ENCODE measurements at places on chromosomes 5 and 9.

- DNase-seq: no peak
Observed at GRCh38 chr9:35748242-35748857, 678 bp downstream of the GBA2 start.

- peak; percentile 3 for DNase-seq
Observed at GRCh38 chr5:132961887-132962286, 1.5 kb downstream of the AFF4 start.

DNA sequence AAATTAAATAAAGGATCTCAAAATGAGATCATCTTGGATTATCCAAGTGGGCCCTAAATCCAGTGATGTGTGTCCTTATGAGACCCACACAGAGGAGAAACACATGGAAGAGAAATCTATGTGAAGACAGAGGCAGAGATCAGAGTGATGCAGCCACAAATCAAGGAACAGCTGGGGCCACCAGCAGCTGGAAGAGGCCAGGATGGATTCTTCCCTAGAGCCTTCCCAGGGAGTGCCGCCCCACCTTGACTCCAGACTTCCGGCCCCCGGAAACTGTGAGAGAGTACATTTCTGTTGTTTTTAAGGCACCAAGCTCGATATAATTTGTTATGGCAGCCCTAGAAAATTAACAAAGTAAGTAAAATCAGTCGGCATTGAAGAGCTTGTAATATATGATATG is 286.9 kb downstream of the FBXL7 start:
- no peak for DNase-seq

DNA sequence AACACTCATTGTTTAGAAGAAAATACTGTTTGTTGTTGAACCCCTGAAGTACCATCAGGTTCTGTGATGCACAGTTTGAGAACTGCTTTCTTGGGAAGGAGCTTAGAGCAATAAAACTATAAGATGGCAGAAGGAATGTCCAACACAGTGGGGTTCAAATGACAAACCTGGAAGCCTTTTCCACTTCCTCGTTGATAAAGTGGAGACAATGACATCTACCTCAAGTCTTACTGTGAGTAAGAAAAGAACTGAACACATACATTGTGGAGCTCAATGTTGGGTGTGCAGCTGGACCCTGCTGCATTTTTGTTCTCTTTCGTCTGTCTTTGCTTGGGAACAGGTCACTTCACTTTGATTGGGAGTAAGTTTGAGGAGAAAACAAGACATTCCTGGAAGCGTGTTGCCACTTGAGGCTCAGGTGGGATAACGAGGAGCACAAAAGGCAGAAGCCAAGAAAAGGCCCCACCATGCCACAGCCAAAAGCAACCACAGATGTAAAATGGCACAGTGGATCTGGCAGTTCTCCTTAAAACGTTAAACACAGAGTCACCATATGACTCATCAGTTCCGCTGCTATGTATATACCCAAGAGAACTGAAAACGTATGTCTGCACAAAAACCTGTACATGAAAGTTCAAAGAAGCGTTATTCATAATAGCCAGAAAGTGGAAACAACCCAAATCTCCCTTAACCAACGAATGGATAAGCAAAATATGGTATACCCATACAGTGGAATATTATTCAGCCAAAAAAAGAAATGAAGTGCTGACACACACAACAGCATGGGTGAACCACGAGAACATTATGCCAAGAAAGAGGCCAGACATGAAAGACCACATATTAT is 42.9 kb upstream of the SUB1 start:
- DNase-seq: no peak

DNA sequence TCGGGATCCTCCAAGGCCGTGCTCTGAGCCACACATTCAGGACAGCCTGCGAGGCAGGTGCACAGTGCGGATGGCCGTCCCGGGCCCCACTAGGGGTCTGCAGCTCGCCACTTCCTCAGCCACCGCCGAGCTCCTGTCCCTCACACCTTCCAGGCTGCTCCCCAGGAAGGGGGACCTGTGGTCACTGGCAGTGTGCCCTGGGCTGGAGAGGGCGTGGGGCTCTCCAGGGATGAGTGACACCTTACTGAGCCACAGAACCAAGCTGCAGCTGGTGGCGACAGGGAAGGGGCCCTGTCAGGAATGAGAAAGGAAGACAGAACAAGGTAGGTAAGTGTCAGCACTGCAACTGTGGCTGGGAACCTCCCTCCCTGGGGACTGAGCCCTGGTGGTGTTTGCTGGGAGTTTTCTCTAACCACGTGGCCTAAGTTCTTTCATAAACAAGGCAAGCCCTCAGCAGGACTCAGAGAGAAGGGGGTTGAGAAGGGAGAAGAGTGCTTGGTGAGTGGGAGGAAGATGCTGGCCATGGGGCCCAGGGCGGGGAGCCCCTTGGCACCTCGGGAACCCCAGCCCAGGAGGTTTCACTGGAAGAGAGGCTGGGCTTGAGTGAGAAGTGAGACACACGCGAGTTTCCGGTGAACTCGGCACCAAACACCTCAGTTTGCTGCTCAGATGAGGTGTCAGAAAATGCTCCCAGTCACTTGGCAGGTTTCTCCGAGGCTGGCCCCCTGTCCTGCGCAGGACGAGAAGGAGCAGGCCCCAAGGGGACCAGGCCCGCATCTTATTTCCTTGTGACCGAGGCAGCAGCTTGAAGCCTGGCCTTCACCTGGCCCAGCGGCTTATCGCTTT is 5.2 kb downstream of the IL13 start:
- no peak for DNase-seq

GRCh38 chr5:134125039-134126015 is 10.8 kb downstream of the TCF7 start:
- peak; percentile 31 for DNase-seq

- no peak for DNase-seq
Observed at GRCh38 chr5:23013395-23013998, 160.4 kb upstream of the CDH12 start.

GRCh38 chr9:4088679-4089078 is 211.2 kb downstream of the GLIS3 start:
- no peak for DNase-seq

- no peak for DNase-seq
Observed at GRCh38 chr5:158152136-158152535, 293.2 kb upstream of the CLINT1 start.

DNA sequence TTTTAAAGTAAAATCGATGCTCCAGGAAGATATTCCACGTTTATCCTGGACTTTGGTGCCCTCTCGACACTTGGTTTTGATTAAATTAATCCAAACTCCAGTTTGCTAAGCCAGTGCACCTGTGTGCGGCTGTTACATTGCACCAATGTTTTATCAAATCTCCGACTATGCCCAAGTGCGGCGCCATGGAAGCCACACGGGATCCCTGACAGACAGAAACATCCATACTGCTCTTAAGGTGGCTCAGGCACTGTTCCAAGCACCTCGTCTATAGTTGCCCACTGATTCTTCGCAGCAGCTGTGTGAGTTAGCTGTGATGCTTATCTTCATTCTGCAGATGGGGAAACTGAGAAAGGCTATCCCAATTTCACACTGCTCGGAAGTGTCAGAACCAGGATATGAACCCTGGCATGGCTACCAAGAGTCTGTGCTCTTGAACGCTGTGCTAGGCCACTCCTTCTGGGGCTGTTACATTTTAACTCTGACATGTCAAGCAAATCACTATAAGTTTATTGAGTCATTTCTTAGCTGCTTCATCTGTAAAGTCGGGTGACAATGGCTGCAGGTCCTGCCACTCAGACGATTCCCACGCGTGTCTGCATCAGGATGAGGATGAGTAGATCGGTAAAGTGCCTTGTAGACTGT is 113.0 kb downstream of the ADAMTS2 start:
- DNase-seq: no peak

DNA sequence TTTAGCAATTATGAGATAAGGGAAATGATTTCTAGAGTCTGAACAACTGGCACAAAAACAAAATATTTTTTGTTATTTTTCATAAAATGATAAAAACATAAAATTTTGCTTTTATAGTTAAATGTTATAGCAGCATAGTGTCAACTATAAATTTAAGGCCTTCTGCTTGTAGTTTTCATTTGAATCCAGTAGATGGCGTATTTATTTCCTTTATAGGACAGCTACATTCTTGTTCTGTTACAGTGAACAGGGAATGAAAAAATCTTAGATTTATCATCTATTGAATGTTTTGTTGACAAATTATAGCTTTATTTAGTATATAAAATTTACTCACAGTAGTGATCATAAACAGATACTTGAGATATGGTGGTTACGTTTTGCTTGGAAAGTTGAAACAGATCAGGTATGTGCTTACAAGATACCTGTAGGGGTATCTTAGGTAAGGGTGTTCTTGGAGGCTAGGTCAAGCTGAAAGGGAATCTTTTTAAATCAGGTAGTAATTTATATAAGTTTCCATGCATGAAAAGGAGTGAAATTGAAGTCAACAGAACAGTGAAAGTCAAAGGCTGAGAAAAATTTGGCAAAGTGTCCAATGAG is 239.3 kb upstream of the GRIN3A start:
- peak; percentile 11 for DNase-seq

GRCh38 chr9:10144355-10144754 is 468.4 kb downstream of the PTPRD start:
- DNase-seq: no peak

GRCh38 chr9:124611106-124611505 is 103.9 kb upstream of the NR5A1 start:
- DNase-seq: no peak

- no peak for DNase-seq
Observed at GRCh38 chr5:102106599-102106998, 189.5 kb downstream of the SLCO4C1 start.

DNA sequence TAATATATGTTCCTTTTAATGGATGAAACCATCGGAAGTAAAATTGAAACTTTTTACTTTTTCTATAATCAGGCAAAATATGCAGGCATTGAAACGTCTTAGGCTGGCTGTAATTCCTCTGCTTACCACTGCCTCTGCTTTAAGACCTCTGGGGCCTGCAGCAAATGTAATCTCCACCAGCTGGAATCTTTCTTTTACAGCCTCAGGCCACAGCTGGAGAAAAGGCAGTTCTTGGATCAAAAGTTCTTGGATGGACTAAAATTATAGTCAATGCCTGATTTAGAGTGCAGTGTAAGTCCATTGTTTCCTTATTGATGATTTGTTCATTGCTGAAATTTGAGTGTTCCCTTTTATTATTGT is 396.7 kb downstream of the KCTD16 start:
- no peak for DNase-seq

- DNase-seq: no peak
Observed at GRCh38 chr5:166952048-166952447, 1339.4 kb upstream of the WWC1 start.

DNA sequence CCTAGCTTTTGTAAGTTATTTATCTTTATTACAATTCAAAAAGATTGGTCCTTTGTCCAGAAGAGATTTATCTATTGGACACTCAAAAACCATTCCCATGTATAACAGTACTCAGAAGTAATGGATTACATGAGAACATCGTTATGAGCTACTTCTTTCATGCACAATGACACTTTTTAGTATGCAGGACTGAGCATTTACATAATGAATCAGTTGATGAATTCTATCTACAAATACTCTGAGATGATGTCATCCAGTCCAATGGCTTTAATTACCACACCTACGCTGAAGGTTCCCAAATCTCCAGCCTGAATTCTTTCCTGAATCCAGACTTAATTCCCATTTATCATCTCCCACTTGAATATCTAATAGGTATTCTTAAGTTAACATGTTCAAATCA is 75.3 kb downstream of the PTBP3 start:
- DNase-seq: no peak

GRCh38 chr9:130240410-130241197 is 25.0 kb upstream of the HMCN2 start:
- DNase-seq: peak; percentile 49

DNA sequence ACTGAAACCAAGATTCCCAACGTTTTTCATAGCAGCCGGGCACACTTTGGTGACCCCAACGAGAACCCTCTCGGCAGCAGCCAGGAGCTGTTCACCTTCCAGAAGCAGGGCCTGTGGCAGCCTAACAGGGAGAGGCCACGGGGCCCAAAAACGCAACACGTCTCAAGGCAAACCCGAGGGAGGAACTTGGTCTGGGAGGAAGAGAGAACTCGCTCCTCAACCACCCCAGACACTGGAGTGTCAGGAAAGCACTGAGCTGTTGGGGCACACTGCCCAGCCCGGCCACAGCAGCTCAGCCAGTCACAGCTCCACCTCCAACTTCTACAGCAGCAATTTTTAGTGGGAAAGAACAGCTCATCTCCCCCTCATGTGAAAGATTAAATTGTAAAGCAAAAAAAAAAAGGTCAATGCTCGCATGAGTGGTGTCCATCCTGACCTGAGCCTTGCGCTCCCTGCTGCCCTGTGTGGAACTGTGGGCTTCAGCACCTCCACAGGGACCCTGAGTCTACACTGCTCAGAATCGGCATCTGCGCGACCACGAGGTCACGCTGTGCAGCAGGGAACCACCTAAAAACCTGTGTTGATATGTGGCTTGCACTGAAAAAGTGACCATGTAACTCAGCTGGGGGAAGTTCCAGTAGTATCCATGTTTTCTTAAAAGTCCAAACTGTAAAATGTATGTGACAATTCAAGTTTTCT is 55.0 kb downstream of the IPPK start:
- DNase-seq: no peak

- DNase-seq: no peak
Observed at GRCh38 chr5:133680830-133681565, 68.7 kb upstream of the FSTL4 start.

- no peak for DNase-seq
Observed at GRCh38 chr5:28548856-28549255, 1510.5 kb upstream of the CDH9 start.

- DNase-seq: no peak
Observed at GRCh38 chr5:112417931-112418658, 982 bp downstream of the EPB41L4A start.
